ENCODE measurements at places on chromosomes 6 and 20. TPM values are rescaled to one million over a fixed set of nuclear protein-coding genes. Genes with fewer than 3 reads are reported as not detected.

Gene BTN3A1
- total RNA-seq = 5.0 TPM

Gene PRL
- not detected for total RNA-seq

Gene ZNF292
- total RNA-seq = 38.2 TPM

Gene SEMG1
- total RNA-seq = not detected

Gene TFEB
- 13.3 TPM for total RNA-seq

Gene MUC21
- total RNA-seq = not detected

Gene HLA-DRB1
- total RNA-seq = 1.1 TPM

Gene C20orf141
- total RNA-seq = not detected

Gene LHFPL5
- not detected for total RNA-seq

Gene PKIB
- 1.1 TPM for total RNA-seq

Gene PSORS1C1
- total RNA-seq = 2.9 TPM

Gene SLC17A3
- total RNA-seq = not detected

Data from Panc1 (cell line).